Activated CD4-positive, alpha-beta T cell treated with anti-CD3 and anti-CD28 coated beads, Interleukin-2, amount 50 U/mL, for 24 hours (primary cell): ENCODE measurements at places on chromosomes 13 and 19.

- no peak for DNase-seq
These were observed 1.2 kb downstream of the PSPC1 start for GRCh38 chr13:19781526-19781925.

DNA sequence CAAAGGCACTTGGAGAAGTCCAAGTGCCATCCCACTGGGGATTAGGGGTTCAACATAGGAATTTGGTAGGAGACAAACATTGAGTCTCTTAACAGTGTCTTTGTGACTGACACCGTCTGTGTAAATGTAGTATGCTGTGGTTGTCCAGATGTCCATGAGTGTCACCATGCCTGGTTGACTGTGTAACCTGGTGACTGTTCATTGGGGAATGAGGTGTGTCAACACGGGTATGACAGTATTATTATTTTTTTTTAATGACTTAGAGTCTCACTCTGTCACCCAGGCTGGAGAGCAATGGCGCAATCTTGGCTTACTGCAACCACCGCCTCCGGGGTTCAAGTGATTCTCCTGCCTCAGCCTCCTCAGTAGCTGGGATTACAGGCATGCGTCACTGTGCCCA is 16.2 kb downstream of the PKN1 start:
- DNase-seq = no peak

- DNase-seq = no peak
These were observed 706 bp upstream of the DNAJC3 start for GRCh38 chr13:95676105-95676761.

DNA sequence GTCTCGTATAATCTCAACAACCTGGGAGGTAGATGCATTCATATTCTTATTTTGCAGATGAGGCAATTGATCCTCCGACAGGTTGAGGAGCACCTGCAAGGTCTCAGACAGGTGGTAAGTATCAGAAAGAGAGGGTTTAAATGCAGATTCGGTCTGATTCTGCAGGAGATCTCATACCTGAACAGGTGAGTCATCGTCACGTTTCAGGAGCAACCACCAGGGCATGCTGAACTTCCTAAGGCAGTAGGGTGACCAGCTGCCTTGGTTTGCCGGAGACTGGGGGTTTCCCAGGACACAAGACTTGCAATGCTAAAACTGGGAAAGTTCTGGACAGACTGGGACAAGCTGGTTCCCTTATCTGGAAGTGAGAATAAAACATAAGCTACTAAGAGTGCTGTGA is 68.8 kb upstream of the TSHZ3 start:
- DNase-seq = no peak

- DNase-seq = no peak
These were observed 515.8 kb downstream of the KLF12 start for GRCh38 chr13:73618275-73618865.

DNA sequence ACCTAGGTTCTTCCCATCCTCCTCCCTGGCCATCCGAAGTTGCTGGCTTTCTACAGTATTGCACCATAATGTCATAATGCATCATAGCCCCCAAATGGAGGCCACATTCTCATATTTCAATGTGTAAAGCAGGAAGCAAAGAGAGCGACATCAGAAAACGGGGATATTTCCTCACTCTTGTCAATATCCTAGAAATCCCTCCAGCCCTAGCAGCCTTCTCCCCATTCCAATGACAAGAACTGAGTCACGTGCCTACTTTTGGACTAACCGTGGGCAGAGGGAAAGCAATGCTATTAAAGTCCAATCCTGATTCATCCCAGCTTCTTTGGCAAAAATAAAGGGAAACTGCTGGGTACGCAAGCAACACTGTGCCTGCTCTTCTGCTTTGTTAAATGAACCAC is 4.3 kb upstream of the RAP2A start:
- DNase-seq = no peak

GRCh38 chr13:60066226-60066625 is 97.5 kb downstream of the DIAPH3 start:
- DNase-seq = no peak

DNA sequence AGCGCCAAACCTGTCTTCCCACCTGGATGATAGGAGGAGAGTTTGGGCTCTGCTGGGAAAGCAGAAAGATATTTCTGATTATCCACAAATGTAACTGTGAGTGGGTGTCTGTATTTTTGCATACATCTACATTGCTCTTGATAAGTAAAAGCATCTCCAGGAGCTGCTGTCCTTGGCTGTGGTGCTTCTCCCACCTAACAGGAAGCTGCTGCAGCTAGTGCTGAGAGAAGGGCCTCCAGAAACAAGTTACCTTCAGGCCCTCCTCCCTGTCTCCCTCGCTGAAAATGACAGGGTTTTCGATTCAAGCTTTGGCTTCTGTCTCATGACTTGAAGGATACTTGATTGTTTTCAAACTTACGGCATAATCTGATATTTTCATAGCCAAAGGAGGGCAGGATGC is 90.1 kb downstream of the FOXO1 start:
- DNase-seq = no peak

DNA sequence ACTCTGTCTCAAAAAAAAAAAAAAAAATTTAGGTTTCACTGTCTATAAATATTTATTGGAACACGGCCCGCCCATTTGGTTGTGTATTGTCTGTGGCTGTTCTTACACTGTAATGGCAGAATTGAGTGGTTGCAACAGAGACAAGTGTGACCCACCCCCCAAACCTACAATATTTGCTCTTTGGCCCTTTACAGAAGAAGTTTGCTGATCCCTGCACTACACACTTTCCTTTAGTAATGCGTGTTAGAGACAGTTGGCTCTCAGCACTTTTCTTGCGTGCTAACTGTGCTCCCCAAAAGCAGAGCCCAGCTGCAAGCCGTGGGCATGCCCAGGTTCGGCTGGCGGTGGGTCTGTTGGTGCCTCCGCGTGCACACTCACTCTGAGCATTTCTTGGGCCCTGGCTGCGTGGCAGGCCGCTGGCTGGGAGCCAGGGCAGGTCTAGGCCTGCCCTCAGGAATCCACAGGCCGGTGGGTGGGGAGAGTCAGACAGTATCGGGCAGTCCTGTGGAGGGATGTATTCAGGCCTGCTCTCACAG is 72.6 kb downstream of the SIPA1L3 start:
- no peak for DNase-seq

GRCh38 chr19:11577451-11578257 is at the start of gene ACP5:
TSS of gene ACP5 (minus strand) at chr19:11577645. CDS start at chr19:11577317, 328 bp downstream.
- no peak for DNase-seq

GRCh38 chr19:54160182-54160811 is 776 bp upstream of the LENG1 start:
- no peak for DNase-seq

GRCh38 chr13:51776179-51776578 is 27.8 kb downstream of the DHRS12 start:
- no peak for DNase-seq

DNA sequence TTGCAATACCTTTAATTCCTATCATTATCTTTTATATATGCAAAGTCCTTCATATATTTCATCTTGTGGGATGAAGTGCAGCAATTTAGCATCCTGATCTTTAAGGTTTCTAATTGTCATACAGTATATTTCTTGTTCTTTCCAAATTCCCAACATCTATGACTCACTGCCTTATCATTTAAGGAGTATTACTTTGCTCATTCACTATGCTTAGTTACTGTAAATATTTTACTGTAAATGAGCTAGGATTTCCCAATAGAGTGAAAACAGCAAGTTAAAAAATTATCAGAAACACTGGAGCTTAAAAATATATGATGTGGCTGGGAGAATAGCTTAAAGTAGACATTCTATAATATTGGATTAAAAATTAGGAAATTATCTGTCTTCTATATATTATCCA is 69.9 kb downstream of the SLITRK6 start:
- no peak for DNase-seq

- no peak for DNase-seq
These were observed 30.2 kb upstream of the CPB2 start for GRCh38 chr13:46134961-46135522.

DNA sequence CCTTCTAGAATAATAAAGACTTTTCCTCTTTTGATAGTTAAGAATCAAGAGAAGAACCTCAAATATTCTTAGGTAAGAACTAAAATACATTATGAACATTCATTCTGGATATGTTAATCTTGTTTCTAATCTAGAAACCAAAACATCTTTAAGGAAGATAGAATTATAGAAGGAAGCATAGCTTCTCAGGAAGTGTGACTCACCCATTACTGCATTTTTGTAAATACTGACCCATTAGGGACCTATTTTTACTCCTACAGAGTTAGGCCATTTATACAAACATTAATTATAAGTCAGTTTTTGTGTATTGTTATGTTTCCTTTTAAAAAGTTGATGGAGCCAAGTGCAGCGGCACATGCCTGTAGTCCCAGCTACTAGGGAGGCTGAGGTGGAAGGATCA is 147.1 kb downstream of the NUFIP1 start:
- no peak for DNase-seq

- DNase-seq = no peak
These were observed 221.8 kb downstream of the ENOX1 start for GRCh38 chr13:43564952-43565351.

- DNase-seq = no peak
These were observed 39.6 kb downstream of the ZNRF4 start for GRCh38 chr19:5494773-5495172.

DNA sequence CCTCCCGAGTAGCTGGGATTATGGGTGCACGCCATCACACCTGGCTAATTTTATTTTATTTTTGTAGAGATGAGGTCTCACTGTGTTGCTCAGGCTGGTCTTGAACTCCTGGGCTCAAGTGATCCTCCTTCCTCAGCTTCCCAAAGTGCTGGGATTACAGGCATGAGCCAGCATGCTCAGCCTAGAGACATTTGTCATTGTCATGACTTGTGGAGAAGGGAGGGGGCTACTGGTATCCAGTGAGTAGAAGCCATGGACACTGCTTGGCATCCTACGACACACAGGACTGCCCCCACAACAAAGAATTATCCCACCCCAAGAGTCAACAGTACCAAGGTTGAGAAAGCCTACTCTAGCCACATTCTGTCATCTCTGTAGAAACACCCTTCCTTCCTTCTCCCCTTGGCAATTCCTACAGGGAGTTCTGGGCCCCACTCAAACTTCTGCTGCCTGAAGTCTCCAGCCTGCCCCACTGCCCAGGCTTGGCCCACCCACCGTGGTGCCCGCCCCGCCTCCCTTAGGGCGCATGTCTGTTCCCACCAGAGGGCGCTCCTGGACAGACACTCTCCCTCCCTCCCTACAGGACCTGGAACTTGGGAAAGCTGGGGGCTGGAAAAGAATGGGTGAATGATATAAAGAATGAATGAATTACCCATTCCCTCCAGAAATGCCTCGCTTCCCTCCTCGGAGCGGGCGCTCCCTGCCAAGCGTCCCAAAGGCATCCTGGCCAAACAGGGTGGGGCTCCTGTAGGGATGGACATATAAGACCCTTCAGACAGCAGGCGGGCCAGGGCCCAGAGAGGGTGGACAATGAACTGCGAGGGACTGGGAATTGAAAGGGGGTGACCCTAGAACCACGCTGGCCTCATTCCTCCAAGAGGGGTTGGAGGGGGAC is 5.5 kb upstream of the EMP3 start:
- peak; percentile 71 for DNase-seq

- DNase-seq = no peak
These were observed 45.2 kb upstream of the HMGB1 start for GRCh38 chr13:30510811-30511371.

DNA sequence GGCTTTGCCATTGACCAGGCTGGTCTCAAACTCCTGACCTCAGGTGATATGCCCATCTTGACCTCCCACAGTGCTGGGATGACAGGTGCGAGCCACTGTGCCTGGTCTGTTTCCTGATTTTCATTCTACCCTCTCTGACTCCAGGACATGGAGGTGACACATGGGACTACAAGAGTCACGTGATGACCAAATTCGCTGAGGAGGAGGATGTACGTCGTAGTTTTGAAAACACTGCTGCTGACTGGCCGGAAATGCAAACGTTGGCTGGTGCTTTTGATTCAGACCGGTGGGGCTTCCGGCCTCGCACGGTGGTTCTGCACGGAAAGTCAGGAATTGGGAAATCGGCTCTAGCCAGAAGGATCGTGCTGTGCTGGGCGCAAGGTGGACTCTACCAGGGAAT is 40.2 kb downstream of the NLRP5 start:
- DNase-seq = no peak

- peak; percentile 1 for DNase-seq
These were observed at the start of gene ATP7B for GRCh38 chr13:52010890-52011631. TSS of gene ATP7B (minus strand) at chr13:52011450. CDS start at chr13:52011337, 113 bp downstream.

DNA sequence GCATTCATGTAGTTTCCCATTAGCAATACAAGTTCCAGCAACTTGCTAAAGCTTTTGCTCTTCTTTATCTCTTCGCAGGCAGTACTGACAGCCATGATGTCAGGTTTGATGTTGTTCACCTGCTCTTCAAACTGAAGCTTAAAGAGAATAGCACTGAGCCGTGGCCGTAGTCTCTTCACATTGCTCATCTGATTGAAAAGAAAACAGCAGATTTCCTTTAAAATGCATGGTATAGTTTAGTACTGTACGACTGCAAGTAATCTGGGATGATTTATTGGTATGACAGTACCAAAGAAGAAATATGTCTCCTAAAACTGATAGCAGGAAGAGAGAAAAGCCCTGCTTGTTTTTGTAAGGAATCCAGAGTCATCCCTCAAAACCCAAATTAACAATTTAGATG is 284.4 kb downstream of the DIAPH3 start:
- no peak for DNase-seq

DNA sequence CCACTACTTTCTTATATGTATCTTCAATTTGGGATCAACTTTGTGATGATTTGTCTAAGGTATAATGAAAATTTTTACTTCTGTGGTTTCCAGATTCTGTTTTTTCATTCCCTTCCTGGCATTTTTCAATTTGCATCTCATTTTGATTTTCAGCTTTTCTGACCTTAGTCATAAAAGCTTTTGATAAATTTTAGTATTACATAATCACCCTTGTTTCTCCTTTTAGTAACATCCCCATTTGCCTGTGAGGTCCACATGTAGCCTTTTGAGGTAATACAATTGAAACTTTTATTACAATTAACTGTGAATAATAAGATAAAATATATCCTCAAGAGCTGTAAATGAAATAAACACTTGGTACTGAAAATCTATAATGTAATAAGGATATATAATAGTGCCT is 31.2 kb downstream of the LACC1 start:
- DNase-seq = no peak

DNA sequence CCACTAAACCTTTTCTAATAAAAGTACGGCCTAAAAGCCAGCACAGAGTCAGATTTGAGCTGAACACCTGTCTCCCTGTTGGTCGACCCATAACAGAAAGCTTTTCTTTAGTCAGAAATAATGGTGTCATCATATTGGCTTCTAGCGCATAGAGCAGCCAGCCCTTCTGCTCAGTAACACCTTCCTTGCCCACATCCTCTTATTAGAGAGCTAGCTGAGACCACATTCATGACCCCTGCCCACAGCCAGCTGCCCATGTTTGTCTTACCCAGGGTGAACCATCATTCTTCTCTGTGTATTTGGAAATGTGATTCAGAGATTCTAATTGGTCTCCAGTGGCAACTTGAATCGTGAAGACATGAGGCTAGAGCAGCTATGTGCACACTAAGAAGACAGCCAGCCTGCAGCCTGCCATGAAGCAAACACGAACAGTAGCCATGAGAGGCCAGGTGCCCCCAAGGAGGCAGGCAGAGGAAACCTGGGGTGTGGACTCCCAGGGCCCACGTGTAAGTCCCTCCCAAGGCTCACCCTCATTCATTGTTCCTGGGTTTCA is 82.3 kb upstream of the PDCD5 start:
- no peak for DNase-seq
